ENCODE measurements at places on chromosomes 2 and 18.

DNA sequence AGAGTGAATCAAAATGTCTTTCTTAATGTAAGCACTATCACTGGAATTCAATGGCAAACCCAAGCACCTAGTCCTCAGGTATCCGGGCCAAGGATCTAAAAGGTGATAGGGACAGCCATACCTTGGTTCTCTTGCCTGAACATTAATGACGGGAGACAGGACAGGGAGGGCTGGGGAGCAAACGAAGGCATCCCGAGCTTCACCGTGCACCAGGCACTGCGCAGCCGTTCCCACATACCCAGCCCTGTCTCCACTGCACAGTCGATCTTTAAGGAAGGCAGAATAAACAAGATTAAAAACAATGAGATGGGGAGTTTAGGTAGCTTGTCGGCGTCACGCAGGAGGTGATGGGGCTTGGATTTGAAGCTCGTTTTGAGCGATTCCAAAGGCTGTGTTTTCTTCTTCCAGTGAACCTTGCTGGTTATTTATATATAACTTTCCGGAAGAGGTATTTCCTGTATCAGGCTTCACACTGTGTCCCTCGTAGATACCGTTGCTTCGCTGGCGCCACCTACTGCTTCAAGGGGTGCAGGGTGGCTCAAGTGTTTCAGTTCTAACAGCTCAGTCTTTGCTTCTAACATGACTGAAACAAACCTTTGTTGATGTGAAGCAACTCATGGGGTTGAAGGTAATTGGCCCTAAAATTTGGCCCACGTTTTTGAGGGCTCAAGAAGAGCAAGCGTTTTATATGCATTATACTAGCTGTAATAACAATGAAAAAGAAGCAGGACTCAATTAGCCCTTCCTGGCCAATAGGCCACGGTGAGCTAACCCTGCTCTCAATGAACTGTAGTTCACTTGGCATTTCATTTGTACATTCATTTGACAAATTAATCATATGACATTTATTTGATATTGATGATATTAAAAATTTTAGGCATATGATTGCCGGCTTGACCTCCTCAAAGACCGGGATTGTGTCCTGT is 77.4 kb downstream of the DCDC2C start:
- peak; percentile 57 for DNase-seq

GRCh38 chr2:9565436-9566153 is 10.0 kb upstream of the ADAM17 start:
- DNase-seq = no peak

DNA sequence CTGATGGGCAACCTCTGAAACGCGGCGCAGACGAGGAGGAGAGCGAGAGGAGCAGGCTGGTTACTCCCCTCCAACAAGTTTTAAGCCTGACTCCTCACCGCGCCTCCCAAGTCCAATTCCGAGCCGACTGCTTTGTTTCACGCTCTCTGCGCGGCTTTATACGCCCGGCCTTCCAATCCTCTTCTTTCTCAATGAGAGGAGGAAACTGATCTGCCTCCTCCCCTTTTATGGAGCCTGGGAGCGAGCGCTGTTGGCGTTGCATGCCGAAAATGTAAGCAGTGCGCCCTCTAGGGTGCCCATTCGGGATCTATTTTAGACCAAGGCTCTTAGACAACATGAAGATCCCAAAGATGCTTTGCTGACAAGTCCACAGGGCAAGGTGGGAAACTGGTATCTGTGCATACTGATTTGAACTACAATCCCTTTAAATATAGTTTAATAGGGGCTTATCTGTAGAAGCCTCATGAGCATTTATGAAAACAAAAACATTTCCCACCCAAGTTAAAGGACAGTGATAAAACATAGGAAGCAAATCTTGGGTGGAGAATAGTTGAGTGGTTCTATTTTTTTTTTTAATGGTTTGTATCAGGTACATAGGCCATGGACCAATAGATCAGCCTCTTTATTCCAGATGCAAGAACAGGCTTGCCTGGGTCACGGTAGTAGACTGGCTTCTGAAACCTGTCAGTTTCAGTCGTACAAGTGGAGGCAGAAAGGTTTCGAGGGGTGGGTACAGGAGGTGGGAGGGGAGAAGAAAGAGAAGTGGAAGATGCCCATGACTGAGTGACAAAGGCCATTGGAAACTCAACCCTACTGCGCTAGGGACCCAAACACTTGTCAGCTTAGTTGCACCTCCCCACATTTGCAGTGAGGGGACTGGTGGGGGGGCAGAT is at the start of gene RND3:
TSS of gene RND3 (minus strand) at position 131 of the 893 bp plus-strand sequence. CDS start 250 bp downstream, outside the sequence.
- DNase-seq = peak; percentile 49

DNA sequence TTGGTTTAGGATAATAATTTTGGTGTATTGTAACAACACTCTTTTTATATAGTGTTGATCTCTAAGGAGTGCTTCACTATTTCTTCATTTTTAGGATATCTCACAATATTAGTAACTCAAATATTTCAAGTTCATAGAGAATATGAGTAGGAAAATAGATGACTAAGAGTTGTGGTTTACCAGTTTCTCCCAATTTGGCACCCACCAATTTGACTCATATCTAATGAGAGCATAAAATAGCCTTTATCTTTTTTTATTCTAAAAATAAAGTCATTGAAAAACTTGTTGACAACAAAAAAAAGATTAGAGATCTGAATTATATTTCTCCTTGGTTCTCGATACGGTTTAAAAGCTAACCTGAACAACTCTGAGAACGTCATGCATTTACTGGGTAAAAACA is 204.0 kb downstream of the PARD3B start:
- DNase-seq = no peak

DNA sequence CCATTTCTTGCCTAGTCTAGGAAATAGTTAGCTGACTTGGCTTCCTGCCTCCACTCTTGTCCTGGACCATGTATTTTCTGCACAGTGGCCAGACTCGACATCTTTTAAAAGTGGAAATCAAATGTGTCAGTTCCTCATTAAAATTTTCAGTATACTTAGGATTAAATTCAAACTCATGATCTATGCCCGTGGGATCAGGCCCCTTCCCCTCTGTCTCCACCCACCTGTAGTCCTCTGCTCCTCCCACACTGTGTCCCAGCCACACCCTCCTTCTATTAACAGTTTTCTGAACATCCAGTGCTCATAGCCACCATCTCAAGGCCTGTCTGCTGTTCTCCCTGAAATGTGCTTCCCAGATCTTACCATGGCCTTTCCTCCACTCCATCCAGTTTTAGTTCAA is 13.3 kb downstream of the ARHGAP25 start:
- DNase-seq = no peak

DNA sequence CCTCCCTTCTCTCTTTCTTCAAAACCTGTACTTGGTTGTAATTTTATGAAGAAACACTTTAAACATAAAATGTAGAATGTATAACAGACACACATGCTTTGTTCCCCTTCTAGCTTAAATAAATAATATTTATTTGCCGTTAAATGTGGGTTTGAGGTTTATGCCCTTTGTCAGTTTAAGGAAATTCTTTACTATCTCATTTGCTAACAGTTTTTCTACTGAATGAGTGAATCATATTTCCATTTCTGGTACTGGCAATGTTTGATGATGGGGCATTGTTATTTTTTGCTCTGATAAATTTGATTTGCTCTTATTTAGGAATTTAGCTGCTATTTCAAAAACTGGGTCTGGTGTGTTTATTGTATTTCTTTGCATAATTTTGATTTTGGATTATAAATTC is 555.6 kb downstream of the CCDC85A start:
- no peak for DNase-seq

GRCh38 chr2:45974056-45974455 is 322.6 kb downstream of the PRKCE start:
- no peak for DNase-seq

GRCh38 chr2:205441524-205441923 is 240.8 kb upstream of the NRP2 start:
- no peak for DNase-seq

- DNase-seq = no peak
These were observed 157.1 kb upstream of the SIX2 start for GRCh38 chr2:45166229-45166890.

DNA sequence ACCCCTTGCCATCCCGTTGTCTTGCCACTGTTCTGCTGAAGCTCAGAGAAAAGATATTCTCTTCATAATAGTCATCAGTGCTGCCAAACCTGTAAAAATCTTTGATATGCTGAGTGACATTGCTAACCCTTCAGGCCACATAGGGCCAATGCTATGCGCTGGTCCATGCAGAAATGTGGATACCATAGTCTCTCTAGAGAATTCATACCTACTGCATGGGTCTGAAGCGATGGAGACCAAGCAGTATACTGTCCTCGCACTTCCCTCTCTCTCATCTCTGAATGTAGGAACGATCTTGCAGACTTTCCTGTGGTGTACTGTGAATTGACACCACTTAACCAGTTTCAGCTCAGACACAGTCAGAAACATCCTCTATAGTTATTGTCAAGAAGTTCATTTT is 17.9 kb upstream of the ANKRD44 start:
- DNase-seq = peak; percentile 58

DNA sequence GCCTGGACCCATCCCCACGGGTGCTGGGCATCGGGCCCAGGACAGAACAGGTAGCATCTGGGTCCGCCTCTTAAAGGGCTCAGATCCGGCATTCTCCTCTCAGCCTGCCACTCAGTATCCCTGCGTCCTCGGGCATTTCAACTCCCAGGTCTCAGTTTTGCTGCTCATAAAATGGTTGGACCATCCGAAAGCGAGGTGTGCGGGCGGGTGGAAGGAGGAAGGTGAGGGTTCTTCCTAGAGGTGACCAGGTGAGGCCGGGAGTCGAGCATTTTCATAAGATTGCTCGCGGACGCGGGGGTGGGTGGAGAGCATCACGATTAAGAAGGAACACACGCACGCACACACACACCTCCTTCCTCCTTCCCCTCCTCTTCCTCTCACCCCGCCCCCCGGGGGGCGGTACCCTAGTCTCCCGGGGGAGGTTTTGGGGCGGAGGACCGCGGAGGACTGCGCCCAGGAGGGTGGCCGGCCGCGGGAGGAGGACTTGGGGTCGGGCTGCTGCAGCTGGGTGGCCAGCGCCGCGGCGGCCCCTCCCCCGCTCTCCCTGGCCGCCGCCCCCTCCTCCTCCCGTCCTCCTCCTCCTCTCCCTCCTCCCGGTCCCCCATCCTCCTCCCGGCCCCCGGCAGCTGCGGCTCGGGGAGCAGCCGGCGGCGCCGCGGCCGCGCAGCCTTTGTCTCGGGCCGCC is 97.9 kb upstream of the GPR45 start:
- no peak for DNase-seq

DNA sequence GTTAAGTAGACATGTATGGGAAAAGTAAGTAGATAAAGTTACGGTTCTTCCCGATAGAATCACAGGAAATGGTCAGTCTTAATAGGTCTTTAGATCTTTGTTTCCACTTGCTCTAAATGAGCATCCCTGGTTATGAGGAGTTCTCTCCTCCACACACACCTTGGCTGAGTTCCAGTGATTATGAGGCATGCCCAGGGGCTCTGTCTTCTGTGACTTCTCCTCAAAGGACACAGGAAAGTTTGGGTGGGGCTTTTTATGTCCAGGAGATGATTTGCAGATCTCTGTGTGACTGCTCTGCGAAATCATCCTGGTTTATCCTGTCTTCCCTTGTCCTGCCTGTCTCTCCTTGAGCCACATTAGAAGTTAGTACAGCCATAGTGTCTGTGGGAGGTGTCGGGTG is 83.9 kb upstream of the EML6 start:
- no peak for DNase-seq

- no peak for DNase-seq
These were observed 26.8 kb downstream of the DGKD start for GRCh38 chr2:233380995-233381637.

DNA sequence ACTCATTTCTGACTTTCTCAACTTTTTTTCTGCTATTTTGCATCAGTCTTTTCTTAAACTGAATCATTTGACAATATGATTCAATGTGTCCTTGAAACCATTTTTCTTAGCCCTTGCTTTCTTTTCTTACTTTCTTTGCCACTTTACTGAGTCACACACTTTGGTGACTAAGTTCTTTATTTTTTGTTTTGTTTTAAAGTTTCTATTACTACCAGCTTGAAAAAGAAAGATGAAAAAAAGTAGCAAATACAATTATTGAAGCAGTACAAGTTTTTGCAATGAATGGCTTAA is 116.5 kb downstream of the DOCK10 start:
- no peak for DNase-seq

- peak; percentile 23 for DNase-seq
These were observed 50.1 kb downstream of the THUMPD2 start for GRCh38 chr2:39728941-39729351.

DNA sequence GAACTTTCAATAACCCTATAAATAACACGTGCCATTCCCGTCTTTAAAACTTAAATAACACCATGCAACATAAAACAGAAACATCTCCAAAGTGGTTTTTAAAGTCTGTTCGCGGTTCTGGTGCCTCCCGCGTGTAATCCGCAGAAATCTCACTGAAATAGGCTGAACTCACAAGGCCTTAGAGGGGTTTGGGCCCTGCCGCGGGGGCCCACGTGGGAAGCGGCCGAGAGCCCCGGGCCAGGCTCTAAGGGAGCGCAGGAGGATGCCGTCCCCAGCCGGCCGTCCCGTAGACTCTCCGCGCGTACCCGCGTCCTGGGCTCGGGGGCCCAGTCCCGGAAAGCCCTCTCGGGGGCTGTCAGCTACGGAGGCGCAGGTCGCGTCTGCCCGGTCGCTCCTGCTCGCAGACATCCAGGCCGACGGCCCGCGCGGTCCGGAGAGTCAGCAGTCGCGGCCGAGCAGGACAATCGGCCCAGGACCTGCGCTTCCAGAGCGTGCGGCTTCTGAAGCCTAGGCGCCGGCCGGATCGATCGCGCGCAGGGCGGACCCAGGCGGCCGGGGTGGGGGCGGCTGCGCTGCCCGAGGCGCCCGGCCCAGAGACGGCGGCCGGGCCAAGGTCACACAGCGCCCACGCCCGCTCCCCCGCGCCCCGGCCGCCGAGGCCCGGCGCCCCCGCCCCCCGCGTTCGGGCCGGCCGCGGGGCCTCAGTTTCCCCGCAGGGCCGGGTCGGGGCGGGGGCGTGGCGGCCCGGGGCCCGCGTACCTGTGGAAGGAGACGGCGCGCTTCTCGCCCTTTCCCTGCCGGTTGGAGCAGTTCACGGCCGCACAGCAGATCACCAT is 558 bp downstream of the THAP4 start:
- DNase-seq = no peak

DNA sequence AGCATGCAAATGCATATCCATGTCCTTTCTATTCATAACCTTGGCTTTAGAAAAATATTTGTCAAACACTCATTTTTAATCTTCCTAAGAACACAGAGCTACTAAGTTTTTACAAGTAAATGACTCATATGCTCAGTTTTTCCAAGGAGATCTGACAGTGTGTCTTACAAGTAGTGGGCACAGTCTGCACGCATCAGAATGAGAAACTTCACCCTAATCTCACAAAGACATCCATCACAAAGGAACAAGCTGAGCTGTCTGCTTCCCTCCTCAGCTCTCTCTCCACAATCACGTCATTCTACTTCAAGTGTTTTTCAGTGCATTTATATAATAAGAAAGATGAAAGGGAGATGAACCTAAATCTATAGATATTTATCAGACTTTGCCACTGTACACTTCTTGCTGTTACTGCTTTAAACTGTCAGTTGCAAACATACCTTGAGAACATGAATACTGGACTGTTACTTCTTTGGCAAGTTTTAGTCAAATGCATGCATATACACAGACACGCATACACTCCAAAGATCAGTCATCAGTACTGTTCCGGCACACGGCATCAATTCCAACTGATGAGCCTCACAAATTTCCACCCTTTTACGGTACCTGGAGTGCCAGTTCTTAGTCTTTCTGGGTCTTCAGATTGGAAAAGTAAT is 75.7 kb downstream of the RBMS1 start:
- DNase-seq = no peak

All from GDM1 (cell line).